ENCODE measurements at places on chromosomes 5 and 9.

GRCh38 chr5:7592910-7593309 lies 197.0 kb downstream of the ADCY2 start:
- DNase-seq, result peak; percentile 44

DNA sequence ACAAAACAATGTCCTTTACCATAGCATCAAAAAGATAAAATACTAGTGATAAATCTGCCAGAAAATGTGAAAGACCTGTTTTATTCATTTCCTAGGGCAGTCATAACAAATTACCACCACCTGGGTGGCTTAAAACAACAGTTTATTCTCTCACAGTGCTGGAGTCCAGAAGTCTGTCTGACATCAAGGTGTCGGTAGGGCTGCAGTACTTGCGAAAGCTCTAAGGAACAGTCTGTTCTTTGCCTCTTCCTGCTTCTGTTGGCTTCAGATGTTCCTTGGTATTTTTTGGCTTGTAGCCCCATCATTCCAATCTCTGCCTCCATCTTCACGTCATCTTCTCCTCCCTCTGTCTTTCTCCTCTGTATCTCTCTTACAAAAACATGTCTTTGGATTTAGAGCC lies 51.0 kb downstream of the PTPDC1 start:
- DNase-seq, result no peak

- DNase-seq, result no peak
These were observed 268.0 kb upstream of the MVB12B start for GRCh38 chr9:126058591-126058990.

DNA sequence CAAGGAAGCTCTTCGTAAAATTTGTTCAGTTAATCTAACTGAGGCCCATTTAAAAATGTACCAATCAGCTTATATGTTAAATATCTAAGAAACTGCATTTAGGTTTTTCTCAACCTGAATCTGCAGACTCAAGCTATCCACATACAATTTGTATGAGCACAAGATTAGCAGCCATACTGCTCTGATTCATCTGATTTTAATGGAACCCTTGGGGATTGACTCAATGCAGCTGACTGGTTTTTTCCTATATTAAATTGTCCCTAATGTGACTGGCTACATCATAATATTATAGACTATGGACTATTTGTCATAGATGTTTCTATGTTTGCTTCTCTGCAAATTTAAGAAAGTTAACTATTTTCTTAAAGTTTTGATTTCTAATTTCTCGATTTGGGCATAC lies 451.0 kb upstream of the TUSC1 start:
- no peak for DNase-seq

- no peak for DNase-seq
These were observed 627.1 kb downstream of the PDE4D start for GRCh38 chr5:59266410-59266809.

DNA sequence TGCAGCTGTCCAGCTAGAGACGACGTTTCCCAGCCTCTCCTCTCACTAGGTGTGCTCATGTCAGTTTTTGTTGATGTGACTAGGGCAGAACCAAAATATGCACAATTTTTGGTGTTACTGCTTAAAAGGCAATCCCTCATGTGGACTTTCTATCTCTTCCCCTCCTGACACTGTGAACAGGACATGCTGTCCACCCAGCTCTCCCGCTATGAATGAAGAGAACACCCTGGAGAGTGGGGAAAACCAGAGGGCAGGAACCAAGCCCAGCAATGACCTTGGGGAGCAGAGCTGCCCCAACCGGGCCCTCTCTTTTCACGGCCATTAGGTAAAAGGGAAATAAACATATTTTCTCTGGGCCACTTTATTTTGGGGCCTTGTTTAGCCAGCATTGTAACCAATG lies 46.7 kb upstream of the TBC1D2 start:
- DNase-seq, result no peak

DNA sequence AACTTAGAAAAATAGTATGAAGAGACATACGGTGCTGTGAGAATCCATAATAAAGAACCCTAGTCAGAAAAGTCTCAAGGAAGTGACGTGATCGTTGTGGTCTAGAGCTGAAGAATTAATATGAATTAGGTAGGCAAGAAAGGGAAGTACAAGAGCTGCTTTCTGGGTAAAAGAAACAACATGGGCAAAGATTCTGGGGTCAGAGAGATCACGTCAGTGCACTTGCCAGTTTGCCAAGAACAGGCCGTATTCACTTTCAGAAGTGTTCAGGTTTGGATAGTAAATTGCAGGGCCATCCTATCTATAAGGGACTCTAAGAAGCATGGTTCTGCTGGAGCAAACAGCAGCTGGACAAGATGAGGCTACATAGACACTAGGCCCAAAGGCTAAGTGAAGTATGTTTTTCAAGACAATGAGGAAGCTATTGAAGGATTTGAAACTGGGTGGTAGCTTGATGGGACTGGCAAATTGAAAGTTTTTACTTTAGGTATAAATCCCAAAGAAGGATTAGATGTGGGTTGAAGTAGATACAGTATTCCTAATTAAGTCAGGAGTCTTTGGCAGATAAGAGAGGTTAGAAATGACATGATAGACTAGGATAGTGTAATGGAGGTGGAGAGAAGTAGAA lies 4.8 kb upstream of the CHD1 start:
- no peak for DNase-seq
